ENCODE measurements at places on chromosomes 12 and 14.

DNA sequence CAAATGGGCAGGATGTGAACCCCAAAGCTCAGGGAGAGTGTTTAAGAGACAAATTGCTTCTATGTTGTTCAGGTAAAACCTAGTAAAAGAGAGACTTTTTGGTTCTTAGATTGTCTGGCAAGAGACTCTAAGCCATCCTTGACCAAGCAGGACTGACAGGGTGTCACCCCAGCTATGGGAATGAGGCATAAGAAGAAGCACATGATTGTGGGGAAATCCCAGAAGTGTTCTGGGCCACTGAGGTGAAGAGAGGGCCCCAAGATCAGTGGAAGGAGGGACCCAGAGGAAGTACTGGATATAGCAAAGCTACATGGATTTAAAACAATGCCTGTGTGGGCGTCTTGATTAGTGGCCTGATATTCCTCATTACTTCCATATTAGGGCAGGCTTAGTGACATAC is 99.0 kb downstream of the SAMD4A start:
- no peak for DNase-seq

DNA sequence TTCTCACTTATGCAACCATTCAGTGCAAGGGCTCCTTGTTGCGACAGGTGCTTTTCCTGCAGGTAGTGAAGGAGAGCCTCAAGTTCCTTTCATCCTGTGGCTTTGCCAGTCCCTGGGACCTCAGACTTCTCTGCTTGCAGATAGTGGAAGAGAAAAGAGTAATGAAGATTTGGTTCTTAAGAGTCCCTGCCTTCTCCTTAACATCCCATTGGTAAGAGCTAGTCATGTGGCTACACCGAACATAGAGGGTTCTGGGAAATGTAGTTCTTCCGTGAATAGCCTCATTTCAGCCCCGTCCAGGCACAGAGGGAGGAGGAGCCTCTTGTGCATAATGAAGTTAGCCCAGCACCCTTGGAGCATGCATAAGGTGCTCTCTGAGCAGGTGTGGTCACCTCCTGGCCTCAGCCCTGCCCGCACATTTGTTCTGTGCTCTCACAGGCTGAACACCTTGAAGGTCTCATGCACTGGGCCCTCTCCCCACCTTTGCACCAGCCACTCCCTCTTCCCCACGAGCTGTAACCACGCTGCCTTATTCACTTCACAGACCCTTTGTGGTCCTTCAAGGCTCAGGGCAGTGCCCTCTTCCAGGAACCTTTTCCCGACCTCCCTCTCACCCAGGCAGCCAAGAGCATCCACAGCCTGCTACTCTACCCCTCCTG is 134.0 kb downstream of the BCL11B start:
- DNase-seq: no peak

- no peak for DNase-seq
These were observed 24.4 kb downstream of the SLC38A1 start for GRCh38 chr12:46244273-46244915.

DNA sequence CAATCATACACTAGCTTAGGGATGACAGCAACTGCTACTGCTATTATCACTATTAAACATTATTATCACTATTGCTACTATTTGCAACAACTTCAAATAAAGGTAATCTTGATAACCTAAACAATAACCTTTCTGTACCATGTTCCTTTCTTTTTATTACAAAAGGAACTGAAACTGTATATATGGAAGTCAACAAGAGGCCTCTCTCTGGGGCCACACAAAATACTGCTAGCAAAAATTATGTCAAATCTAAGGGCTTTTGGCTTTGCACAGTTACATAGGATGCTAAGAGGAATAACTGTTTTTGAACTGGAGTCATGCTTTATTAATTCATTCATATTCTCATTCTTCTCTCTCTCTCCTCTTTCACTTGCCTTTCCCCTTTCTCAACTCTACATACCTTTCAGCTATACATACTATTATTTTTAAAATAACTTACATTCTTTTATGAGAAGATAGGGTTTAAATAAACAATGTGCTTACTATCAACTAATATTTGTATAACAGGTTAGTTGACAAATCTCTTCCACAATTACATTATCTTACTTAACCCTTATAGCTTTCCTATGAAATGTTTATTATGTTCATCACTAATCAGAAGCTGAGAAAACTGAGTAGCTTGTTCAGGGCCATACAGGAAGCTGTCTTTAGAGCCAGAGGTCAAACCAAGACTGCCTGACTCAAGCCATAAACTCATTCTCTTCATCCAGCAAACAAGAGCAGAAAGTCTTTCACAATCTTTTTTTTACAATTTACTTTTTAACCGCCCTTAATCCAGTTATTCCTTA is 25.7 kb downstream of the SPTSSA start:
- DNase-seq: no peak

DNA sequence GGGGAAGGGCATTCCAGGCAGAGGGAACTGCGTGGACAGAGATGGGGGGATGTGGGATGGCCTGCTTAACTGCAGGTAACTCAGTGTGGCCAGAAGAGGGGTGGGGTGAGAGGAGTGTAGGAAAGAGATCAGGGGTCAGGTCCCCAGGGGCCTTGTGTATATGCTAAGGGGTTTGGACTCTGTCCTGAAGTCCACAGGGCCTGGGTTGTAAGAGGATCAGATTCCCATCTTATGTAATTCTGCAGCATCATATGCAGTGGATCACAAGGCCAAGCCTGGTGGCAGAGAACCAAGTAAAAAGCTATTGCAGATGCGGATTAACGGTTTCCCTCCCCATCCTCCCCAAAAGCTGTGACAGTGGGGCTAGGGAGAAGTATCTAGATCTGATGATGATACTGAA is 8.7 kb downstream of the TCTN1 start:
- no peak for DNase-seq

GRCh38 chr12:120438495-120439198 is 734 bp downstream of the COX6A1 start:
- no peak for DNase-seq

- no peak for DNase-seq
These were observed 70.2 kb downstream of the ETV6 start for GRCh38 chr12:11719678-11720099.

DNA sequence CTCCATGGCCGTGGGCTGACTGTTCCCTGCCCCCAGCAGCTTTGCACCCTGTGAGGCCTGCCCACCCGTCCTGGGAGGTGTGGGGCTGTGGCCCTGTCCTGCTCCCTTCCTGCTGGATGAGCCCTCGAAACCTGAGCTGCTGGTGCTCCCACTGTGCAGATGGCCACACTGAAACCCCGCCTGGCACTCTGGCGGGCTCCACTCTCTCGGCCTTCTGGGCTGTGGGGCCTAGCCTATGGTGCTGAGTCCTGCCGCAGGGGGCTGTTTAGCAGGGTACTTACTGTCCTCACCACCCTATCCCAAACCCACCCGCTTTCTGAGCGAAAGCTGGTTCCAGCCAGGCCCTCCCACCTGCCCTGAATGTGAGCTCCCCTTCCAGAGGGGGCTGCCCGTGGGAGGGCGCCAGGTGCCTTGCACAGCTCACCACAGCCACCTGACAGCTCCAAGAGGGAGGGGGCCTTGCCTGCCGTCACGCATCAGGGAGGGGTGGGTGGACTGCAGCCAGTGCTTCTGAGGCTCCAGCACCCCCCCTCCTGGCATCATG is 7.3 kb downstream of the SLC25A47 start:
- DNase-seq: no peak

DNA sequence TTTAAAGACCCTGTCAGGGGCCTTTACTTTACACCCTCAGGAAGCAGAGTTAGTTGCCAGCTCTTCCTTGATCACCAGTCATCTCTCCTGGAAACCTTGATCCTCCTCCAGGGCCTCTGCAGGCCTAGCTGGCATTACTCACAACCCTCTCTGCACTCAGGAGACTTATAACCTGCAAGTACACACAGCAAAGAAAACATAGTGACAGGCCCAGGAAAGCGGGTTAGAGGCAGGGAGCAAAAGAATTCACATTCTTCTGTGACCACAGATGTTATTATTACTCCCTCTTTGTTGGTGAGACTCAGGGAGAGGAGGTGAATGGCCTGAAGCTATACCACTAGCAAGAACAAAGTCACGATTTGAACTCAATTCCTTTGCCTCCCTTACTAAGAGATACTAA is 87.4 kb downstream of the OR11H12 start:
- no peak for DNase-seq

- DNase-seq: no peak
These were observed 4.0 kb upstream of the INF2 start for GRCh38 chr14:104685216-104685997.

GRCh38 chr14:85991156-85991555 is 461.2 kb downstream of the FLRT2 start:
- DNase-seq: no peak

DNA sequence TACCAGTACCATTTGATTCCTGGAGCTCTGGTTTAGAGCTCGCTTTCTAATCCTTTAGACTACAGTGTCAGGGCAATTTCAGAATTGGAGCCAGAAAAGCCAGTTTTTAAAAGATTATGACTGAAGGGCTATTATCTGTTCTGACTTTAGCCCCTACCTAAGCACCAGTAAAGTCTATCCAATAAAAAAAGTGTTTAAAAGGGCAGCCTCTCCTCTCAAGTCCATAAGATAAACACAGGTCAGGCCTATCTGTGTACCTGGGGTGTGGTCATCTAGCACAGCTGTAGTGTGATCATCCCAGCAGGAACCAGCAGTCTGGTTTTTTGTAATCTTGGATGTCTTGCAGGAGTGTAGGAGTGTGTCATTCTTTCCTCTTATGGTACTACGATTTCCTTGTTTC is 6.6 kb downstream of the APPL2 start:
- no peak for DNase-seq

DNA sequence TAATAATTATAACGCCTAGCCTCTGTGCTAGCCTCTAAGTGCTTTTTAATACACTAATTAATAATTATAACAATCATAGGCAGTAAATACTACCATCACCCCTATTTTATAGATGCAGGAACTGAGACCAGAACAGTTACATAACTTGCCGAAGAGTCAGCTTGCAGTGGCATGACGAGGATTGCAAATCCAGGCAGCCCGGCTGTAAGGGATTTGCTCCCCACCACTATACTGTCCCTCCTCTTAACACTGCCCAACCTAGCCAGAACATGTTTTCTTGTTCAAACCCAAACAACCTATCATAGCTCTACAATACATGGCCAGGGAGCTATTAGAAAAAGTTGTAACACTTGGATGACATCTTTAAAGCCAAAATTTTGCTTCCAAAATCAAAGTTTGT is 33.9 kb upstream of the VASH1 start:
- DNase-seq: no peak

- no peak for DNase-seq
These were observed 151.1 kb upstream of the TBX3 start for GRCh38 chr12:114835031-114835430.

DNA sequence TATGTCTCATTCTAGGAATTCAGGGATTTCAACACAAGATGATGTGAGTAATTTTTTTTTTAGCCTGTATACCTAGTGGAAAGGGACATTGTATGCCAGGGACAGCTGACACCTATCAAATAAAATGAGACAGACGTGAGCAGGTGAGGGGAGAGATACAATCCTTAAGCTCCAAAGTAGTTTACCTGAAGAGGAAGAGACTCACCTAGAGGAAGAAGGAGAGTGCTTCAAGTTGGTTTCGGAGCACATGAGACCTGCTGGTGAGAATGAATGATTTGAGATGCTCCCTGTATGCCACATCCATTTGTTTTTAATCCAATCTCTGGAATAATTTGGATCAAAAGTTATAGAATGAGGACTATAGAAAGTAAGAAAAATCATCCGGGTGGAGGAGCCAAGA is 915.4 kb upstream of the FBXO33 start:
- no peak for DNase-seq

DNA sequence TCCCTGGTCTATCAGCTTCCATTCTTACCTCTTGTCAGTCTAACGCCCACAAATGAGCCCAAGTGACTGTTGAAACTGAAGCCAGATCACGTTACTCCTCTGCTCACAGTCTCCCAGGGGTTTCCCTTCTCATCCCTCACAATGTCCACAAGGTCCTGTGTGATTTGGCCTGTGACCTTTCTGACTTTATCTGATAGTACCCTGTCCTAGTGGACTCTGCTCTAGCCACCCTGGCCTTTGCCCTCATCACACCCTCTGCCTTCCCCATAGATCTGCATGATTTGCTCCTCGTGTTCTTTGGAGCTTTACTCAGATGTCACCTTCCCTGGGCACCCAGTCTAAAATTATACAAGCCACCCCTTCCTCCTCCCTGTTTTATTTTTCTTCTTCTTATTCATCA is 55.5 kb downstream of the RDH12 start:
- DNase-seq: no peak

- no peak for DNase-seq
These were observed 97.2 kb downstream of the PCNX1 start for GRCh38 chr14:71004481-71004880.

DNA sequence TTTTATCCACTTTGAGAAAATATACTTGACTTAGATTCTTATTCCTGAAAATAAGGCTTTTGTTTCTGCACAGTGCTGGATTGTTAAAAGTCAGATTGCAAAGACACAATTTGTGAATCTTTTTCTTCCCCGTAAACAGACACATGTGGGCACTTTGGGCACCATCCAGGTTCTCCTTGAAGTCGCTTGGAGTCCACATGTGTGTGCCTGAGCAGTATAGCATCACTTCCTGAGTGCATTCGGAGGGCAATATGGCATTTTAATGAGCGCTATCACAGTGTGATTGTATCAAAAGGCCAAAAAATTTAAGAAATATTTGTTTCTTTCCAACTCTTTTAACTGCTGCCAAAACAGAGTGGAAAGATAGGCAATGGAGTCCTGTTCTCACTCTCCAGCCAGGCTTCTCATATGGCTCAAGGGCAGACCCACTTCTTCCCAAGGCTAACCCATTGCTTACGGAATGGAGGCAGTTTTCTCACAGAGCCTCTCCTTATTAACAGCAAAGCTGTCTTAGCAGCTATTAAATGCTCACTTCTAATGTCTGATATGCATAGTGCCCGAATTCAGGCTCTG is 397.1 kb downstream of the EGLN3 start:
- no peak for DNase-seq

Data from tibial nerve (tissue), 4 donors.